ENCODE measurements at places on chromosomes 6 and 20.
A peak's percentile ranks its signal among the peaks of the same experiment; 100 is the strongest.

- DNase-seq = no peak
Observed at GRCh38 chr20:52748285-52748932, 223.7 kb upstream of the TSHZ2 start.

DNA sequence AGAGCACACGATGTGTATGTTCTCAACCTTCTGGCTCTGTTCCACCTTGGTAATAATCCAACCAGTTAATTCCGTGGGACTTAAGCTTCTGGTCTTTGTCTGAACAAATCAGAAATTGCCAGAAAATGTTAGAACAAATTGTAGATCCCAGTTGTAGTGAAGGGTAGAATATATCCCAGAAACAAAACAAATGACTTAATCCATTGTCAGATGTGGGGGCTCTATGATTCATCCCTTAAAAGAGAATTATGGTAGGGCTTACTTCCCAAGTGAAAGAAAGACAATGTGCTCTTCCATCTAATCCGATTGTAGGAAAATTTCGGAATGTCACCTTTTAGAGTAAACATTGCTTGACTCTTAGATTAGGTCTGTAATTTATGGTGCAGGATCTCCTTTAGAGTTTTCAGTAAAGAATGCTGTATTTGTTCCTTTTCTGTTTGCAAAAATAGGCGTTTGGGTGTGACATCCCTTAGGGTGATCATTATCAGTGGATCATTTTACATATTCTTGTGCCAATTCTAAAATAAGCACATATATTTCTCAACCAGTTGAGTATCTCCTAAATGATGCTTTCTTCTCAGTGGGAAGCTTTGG lies 234.5 kb upstream of the ZNF217 start:
- DNase-seq = no peak

DNA sequence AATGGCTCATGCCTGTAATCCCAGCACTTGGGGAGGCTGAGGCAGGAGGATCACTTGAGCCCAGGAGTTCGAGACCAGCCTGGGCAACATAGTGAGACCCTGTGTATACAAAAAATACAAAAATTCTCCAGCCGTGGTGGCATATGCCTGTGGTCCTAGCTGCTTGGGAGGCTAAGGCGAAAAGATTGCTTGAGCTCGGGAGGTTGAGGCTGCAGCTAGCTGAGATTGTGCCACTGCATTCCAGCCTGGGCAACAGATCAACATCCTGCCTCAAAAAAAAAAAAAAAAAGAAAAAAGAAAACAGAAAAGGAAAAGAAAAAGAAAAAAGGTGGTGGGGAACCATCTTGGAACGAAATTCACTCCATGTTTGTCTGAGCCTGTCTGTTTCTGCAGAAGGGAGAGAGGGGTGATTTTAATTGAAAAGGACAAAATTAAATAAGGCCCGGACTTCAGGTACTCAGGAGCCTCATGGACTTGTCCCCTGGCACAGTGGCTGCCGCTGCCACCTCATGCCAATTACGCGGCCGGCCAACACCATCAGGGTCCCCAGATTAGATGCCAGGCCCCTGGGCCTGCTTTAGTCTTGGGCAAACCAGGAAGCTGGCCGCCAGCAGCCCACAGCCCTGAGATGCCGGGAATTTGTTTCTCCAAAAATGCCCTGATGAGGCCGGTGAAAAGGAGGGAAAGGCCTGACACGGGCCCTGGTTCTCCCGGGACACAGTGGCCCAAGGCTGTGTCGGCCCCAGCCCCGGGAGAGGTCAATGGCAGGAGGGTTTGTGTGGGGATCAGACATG lies 37.8 kb upstream of the STX16 start:
- no peak for DNase-seq

- DNase-seq = no peak
Observed at GRCh38 chr6:92577077-92577719, 842.2 kb downstream of the EPHA7 start.

GRCh38 chr20:33765099-33765498 lies 33.3 kb downstream of the ZNF341 start:
- no peak for DNase-seq

- no peak for DNase-seq
Observed at GRCh38 chr20:51815383-51816076, 13.2 kb upstream of the SALL4 start.

DNA sequence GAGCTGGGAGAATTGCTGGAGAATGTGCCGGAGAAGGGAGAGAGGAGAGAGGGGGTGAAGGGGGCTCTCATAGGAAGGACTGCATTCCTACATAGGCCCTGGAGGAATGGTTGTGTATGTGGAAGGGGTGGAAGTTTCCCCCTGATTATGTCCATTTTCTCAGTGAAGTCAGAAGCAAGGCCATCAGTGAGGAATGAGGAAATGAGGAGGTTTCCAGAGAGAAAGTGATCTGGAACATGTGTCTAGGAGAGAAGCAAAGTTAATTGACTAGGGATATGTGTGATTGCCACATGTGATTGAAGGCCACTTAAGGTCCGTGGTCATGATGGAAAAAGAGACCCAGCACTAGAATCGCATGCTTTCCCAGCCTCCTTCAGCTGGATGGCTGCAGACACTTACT lies 42.3 kb downstream of the TBPL1 start:
- DNase-seq = no peak

- no peak for DNase-seq
Observed at GRCh38 chr20:5668529-5668868, 81.7 kb upstream of the SHLD1 start.

GRCh38 chr6:52617087-52617486 lies 40.2 kb upstream of the TRAM2 start:
- DNase-seq = no peak

- DNase-seq = no peak
Observed at GRCh38 chr6:130453230-130453629, 87.4 kb downstream of the TMEM200A start.

DNA sequence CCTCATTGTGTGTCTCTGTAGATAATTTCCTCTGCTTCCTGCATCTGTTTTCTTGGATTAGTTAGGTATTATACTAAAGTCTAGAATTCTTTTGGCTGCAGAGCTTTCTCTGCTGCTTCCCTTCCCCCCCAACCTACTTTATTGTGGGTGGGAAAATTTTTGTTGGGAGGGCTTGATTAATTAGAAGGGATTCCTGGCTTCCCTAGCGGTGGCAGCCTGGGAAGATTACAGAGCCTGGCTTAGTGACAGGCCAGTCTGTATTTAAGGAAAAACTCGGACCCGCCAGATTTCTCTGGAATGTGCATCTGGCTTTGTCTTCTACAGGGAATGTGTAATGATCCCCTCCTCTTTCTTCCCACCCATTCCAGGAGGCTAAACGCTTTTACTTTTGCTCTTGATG lies 31.2 kb downstream of the SLX4IP start:
- DNase-seq = no peak

DNA sequence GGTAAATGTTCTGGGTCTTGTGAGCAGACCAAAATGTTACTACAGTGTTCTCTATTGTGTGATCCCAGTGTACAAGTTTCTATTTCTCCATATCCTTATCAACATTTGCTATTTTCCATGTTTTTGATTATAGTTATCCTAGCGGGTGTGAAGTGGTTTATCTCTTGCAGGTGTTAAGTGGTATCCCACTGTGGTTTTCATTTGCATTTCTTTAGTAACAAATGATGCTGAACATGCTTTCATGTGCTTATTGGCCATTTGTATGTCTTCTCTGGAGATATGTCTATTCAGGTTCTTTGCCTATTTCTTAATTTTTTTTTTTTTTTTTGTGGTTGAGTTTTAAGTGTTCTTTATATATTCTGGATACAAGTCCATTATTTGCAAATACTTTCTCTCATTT lies 35.5 kb downstream of the NSFL1C start:
- DNase-seq = no peak

DNA sequence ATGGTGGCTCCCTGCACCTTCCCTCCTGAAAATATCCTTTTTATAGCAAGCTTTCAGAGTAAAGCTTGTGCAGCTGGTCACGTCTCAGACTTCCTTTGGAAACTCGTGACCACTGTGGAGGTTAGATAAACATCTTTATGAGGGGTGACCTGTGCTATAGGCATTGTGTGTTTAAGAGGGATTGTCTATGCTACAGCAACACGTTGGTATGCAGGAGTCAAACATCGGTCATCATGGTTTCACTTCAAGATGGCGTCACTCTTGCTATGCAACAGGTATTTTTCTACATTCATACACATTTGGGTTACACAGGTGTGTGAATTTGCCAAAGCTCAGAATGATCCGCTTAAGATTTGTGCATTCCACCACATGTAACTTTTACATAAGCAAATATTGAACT lies 14.6 kb upstream of the BLCAP start:
- no peak for DNase-seq

GRCh38 chr6:40710626-40711330 lies 123.6 kb upstream of the LRFN2 start:
- no peak for DNase-seq

GRCh38 chr6:120274547-120274946 lies 925.0 kb upstream of the MAN1A1 start:
- no peak for DNase-seq

DNA sequence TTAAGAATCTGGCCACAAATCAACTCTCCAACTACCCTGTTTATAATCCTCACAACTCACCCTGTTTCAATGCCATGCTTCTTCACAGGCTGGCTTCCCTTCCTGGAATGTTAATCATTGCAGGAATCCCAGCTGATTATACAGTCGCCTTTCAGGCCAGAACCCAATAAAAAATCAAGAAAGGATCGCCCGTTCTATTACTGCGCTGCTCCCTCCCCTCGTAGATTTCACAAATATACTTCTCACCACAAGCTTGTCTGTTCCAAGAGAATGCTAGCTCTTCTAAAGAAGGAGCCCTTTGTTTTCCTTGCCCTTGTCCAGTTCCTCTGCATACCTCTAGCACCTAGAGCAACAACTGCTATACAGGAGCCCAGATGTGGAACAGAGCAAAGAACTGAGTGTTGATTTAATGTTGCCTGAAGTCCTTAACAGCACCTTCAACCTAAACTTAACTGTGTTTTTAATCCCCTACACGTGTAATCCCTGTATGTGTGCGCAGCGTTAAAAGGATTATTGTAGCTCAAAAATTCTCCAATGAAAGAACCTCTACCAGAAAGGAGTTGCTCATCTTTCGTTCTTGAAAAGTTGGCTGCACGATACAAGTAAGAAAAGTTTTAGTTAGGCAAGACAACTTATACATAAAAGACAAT lies 988 bp downstream of the ECHDC1 start:
- DNase-seq = no peak

DNA sequence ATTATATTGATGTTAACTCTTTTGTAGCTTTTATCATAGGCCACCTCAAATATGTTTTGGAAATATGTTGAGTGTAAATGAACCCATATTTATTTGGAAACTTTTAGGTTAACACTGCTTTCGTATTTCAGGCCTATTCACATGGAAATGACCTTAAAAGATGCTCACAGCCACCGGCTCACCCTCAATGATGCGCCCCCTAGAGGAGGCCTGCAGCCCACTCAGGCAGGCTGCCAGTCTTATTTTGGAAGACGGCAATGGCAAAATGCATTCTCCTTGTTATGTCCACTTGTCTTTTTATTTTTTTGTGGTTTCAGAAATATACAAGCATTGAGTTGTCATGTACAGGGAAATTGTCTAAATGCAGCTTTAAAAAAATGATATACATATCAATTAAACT lies 869.7 kb downstream of the PHF3 start:
- no peak for DNase-seq

- no peak for DNase-seq
Observed at GRCh38 chr20:47273591-47274235, 82.8 kb downstream of the ZMYND8 start.

- DNase-seq = no peak
Observed at GRCh38 chr6:164016056-164016455, 601.5 kb downstream of the QKI start.

DNA sequence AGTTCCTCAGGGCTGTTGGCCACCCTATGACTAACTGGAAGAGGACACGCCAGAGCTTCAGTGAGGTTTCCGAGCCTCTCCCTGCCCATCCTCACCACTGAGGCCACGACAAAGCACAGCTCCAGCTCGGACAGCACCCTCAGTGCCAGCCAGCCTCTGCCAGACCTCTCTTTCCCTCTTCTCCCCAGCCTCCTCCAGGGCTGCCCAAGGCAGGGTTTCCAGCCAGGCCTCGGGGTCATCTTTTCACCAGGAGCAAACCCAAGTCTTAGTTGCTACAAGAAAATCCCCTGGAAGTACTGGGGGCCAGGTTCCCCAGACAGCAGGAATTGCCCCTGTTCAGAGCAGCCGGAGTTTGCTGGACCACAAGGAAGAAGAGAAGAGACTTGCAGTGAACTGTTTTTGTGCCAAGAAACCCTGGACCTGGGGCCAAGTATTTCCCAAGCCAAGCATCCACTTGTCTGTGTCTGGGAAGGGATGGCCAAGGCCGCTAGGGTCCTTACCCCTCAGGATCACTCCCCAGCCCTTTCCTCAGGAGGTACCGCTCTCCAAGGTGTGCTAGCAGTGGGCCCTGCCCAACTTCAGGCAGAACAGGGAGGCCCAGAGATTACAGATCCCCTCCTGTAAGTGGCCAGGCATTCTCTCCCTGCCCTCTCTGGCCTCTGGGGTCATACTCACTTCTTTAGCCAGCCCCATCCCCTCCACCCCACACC lies 41.6 kb downstream of the PLAGL2 start:
- DNase-seq = no peak

- DNase-seq = no peak
Observed at GRCh38 chr6:134168590-134169208, 116.3 kb upstream of the SLC2A12 start.

GRCh38 chr6:129845696-129846095 lies 15.4 kb downstream of the TMEM244 start:
- DNase-seq = no peak

DNA sequence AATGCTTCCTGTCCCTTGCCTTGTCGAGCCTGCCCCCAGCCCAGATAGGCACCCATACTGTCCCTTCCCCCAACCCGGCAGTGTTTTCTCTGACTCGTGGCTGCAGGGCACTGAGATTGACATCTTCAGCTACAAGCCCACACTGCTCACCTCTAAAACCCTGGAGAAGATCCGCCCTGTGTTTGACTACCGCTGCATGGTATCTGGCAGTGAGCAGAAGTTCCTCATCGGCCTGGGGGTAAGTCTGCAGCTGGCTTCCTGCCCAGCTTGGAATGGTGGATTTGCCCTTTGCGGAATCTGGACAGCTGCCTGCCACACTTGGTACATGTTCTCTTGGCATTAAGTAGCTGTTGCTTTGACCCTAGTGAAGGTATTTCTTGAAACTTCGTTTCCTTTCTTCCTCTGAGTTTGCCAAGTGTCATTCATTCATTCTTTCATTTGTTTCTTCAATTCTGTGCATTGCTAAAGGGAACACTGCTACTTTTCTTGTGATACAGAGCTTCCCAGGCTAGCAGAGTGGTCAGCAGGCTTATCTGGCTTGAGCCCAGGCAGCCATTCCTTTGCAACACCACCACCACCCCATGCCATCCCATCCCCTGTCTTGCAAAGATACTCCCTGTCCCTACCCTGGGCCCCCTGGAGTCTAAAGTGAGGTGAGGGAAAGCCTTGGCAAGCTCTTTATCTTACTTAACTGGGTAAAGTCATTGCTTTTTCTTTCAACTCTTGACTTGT lies 26.2 kb downstream of the CCDC167 start:
- DNase-seq = peak; percentile 27

DNA sequence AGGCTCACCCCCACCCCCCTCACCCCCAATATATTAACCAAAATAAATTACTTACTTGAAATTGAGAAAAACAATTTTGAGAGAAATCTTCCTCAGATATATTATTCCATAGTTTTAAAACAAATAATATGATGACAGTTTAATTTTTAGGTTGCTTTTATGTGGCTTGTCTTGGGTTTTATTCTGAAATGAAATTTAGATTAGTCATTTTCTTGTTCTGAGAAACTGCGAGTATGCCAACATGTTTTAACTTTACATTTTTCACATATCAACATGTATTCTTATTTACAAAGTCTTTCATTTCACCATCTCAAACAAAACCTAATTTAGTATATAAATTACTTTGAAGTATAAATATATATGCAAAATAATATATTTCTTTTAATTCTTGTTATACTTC lies 11.1 kb downstream of the REV3L start:
- DNase-seq = no peak
